ENCODE measurements at places on chromosomes 3 and 15.

DNA sequence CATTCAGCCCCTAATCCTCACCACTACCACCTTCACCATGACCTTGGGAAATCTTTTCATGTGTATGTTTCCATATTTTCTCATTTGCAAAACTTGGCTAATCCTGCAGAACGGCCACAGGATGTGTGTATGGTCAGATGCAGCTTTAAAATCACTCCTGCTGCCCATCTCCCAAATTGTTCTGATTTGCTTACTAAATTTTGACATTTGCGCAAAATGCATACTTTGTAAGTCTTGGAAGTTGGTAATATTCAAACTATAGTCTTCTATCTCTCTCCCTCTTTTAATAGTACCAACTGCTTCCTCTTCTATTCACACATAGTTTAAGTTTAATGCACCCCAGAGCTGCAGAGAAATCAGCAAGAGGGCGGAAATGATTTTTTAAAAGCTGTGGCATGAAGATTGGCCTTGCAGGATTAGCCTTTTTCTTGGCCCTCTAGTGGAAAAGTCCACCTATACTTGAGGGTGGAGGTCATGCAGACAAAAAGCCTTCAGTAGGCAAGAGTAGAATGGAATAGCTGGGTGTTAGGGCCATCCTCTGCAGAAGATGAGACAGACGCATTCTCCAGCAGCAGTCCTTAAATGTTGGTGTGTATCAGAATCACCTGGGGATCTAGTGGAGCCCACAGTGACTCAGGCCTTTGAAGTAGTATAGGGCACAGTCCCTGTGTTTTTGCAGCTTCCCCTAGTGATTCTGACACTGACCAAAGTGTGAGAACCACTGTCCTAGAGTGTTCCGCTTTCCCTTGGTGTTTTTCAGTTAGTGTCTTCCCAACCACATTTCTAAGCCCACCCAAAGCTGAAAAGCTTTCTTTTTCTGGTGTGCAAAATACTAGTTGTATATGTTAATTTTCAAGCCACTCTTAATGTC is 181.7 kb downstream of the CHST2 start:
- DNase-seq, result no peak

DNA sequence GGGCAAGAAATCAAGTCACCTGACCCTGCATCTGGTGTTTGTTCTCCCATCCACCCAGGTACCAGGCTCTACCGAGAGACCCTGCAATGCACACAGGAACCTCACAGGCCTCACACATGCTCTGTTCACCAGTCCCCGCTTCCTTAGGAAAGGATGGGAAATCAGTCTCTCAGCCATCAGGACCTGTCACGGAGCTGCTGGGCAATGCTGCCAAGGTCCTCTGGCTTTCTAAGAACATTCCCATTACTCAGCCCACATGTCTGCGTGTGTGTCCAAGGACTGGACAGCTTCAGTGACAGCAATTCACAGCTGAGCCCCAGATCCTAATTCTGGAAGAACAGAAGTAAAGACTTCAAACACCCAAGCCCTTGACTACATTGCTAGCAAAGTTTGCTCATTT is 6.5 kb upstream of the SRGAP3 start:
- DNase-seq, result no peak

- no peak for DNase-seq
Measured at GRCh38 chr3:36258421-36258820, 121.9 kb upstream of the STAC start.

DNA sequence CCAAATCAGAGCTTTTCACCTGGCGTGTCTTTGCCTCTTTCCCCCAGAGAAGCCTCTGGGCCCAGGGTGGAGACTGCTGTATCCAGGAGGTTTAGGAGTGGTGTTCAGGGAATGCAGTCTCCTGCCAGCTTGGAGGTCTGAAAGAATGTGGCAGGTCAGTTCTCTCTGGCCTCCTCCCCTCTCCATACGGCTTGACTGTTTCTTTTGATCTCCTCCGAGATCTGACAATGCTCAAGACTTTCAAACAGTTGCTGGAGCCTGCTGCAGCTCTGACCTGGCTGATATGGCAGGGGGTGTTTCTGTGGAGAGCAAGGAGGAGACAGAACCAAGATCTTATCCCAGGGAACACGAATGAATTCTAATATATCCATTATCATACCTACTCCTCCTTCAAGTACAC is 24.7 kb upstream of the TM4SF4 start:
- no peak for DNase-seq

DNA sequence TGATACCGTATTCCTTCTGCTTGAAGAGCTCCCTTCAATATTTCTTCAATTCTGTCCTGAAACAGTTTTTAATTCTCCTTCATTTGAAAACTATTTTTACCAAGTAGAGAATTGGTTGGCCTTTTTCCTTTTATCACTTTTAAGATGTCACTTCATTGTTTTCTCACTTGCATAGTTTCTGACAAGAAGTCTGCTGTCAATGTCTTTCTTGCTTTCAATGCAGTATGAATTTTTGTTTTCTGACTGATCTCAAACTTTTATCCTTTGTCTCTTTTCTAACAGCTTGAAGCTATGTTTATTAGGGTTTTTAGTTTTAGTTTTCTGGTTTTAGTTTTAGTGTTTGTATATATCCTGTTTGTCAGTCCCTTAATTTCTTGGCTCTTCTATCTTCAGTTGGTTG is 364.8 kb upstream of the TPRG1 start:
- DNase-seq, result no peak

DNA sequence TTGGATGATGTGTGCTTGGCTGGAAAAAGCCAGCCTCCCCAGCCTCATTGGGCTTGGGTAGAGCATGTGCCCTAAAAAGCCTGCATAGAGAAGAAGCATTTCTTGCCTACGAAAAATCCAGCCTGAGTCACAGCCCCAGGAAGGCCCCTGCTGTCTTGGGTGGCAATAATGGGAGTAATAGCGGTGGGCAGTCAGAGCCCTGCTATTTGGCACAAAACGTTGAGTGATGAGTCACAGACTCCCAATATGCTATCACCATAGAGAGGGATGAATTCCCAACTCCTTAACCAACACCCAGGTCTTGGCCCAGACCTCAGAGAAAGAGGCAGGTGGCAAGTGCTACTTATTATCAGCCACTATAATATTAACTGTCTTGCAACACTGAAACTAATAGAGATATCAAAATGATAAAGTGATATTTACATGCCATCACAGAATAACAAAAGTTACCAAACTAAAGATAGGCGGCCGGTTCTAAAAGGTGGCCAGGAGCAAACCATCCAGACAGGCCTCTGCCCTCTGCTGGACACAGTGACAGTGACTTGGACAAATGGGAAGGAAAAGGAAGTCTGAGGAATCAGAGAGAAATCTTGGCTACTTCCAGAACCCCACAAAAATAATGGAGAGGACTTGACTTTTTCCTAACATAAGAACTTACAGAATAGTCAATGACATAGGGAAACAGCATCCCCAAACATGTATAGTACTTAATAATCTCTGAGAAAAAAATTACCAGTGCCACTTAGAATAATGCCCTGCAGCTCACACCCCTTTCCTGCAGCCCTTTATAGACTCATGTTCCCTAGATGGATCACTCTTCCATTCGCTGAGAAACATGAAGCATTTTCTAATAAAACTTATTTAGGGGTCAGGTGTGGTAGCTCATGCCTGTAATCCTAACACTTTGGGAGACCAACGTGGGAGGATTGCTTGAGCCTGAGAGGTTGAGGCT is 51.9 kb upstream of the MUC13 start:
- DNase-seq, result no peak

GRCh38 chr15:70480196-70480856 is 283.0 kb downstream of the UACA start:
- no peak for DNase-seq

DNA sequence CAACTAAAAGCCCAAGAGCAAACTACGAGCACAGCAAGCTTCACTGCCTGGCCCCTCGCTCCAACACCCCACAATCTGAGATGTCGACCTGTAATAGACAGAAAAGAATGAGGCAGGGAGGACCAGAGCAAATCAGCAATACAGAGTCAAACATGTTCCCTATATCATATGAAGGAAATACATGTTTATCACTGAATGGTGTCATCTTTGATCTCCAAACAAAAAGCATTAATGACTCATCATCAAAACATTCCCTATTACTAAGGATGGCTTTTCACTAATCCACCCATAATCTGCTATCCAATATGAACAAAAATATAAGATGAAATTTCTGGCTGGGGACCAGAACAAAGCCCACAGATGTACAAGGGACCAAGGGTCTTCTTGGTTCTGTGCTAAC is 34.7 kb downstream of the MYO5A start:
- no peak for DNase-seq

- DNase-seq, result no peak
Measured at GRCh38 chr15:26095710-26096330, 232.7 kb upstream of the ATP10A start.

- no peak for DNase-seq
Measured at GRCh38 chr3:123795471-123796251, 88.5 kb downstream of the MYLK start.

- DNase-seq, result no peak
Measured at GRCh38 chr15:52039925-52040781, 21.1 kb downstream of the MAPK6 start.

- DNase-seq, result no peak
Measured at GRCh38 chr15:58551764-58552504, 120.1 kb downstream of the LIPC start.

- no peak for DNase-seq
Measured at GRCh38 chr3:172892158-172892557, 141.6 kb downstream of the ECT2 start.

- no peak for DNase-seq
Measured at GRCh38 chr3:122745369-122746021, 48.1 kb downstream of the HSPBAP1 start.

DNA sequence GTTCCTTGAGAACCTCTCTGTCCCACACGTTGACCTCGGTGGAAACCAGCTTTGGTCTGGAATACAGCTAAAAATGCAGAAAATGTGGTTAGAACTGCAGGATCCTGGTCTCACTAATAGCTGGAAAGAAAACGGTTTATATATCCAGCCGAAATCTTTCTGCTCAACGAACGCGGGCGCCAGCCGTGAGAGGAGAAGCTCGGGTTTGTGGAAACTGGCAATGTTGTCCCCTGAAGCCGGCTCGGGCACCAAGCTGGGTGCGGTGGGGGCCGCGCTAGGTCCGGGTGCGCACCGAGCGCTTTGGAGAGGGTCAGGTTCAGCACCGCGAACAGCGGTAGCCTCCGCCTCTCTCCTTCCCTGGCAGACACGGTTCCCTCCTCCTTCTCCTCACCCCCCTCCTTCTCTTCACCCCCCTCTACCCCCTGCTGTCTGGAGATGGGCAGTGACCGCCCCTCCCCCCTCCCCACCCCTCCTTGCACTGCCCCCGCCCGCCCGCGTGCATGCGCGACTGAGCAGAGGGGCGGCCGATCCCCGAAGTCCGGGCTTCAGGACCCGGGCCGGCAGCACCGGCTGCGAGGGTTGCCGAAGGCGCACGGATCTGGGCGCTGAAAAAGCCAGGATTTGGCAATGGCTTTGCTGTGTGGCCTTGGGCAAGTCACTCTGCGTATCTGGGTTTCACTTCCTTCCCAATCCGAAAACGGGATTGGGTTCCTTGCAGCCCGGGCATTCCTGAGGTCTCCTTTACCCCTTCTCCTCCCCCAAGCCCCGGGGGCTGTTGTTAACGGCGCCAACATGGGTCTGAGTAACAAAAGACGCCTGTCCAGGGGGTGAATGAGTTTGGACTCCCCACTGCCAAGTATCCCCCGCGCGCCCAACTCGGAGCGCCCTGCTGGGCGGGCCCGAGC is at the start of gene SKOR1:
SKOR1 (plus strand) TSS at position 534 of the 905 bp plus-strand sequence; CDS start at position 628, 94 bp downstream.
- DNase-seq, result no peak

DNA sequence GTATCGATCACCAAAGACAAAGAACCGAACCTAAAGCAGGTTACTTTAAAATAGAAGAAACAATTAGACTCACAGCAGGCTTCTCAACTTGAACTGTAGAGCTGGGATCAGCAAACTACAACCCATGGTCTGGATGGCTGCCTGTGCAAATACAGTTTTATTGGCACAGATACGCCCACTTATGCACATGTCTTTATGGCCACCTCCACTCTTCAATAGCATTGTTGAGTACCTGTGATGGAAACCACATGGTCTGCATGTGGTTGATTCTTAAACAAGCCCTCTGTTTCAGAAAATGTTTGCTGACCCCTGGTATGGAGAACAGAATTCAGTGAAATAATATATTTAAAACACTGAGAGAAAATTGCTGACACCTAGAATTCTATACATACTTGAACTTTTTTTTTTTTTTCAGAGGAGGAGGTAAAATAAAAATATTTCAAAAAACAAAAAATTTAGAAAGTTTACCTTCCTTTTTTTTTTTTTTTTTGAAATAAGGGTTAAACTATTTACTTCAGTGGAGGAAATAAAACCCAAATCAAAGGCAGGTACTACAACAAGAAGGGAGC is 263.8 kb upstream of the ATP10A start:
- no peak for DNase-seq

DNA sequence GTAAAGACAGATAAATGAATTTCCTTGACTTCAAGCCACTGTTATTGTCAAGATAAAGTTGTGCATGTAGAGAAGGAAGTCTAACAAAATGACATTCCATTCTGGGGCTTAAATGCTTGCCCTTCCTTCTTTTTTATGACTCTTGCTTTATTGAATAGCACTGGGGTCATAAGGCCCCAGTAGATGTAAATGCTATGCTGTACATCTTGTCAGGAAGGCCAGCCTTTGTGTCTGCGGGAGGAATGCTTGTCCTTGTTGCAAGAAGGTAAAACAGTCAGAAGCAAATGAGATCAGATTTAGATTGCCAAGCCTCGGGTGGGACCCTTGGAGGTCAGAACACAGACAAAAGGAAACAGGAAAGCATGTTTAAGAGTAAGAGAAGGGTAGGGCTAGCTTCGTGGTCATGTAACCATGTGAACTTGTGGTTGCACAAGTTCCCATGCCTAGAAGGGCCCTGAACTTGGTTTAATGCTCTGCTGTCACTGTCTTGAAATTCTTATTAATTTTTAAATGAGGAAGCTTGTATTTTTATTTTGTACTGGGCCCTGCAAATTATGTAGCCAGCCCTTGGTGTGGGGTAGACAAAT is 81.5 kb downstream of the PPM1L start:
- DNase-seq, result no peak

GRCh38 chr15:45637552-45638033 is 2.8 kb downstream of the SQOR start:
- no peak for DNase-seq

DNA sequence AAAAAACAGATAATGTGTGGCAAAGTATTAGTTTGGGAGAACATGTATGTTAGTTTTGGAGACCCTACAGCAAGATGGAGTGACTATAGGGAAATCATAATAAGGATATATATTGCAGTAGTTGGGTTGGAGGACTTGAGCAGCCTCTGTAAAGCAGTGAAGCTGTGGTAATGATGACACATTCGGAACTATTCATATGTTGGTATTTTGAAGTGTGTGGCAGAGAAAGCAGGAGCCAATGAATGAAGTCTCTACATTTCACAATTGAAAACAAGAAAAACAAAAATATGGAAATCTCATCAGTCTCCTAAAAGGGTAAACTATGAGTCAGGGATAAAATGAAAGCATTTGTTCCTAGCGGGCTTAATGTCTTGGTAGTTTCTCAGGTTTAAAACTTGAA is 645.9 kb downstream of the OTOL1 start:
- DNase-seq, result no peak
